ENCODE measurements at places on chromosomes 11 and 22. TPM values are rescaled to one million over a fixed set of nuclear protein-coding genes. Genes with fewer than 3 reads are reported as not detected.

Gene C11orf97
- not detected for total RNA-seq

Gene TRIM51
- not detected for total RNA-seq

- no peak for DNase-seq
Measured at GRCh38 chr22:27495325-27495724, 306.2 kb downstream of the MN1 start.

Gene LMO1
- total RNA-seq: not detected

DNA sequence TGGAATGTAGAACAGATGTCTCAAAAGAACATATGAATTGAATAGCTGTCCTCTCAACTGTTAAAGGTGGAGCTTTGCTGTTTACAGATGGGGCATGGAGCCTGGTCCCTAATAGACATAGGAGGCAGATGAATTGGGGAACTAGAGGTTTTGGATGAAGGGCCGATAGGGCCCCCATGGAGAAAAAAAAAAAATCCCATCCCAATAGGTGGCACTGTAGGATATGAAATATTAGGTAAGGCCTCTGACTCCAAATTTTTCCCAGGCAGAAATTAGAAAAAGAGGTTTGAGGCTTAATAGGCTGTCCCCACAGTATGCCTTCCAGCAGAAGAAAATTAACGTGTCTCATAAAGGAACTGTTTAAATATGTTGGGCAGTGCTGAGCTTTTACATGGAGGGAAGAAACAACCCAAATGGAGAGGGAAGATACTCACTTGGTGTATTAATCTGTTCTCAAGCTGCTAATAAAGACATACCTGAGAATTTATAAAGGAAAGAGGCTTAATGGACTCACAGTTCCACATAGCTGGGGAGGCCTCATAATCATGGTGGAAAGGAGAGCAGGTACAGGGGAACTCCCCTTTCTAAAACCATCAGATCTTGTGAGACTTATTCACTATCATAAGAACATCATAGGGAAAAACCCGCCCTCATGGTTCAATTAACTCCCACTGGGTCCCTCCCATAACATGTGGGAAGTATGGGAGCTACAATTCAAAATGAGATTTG lies 30.1 kb upstream of the TMEM45B start:
- DNase-seq: no peak

GRCh38 chr11:21415606-21416005 lies 746.2 kb downstream of the NELL1 start:
- DNase-seq: no peak

Gene BACE1-AS
- 4.8 TPM for total RNA-seq

GRCh38 chr22:42881982-42882656 lies 25.0 kb upstream of the ARFGAP3 start:
- DNase-seq: no peak

- DNase-seq: no peak
Measured at GRCh38 chr22:46946383-46946962, 184.0 kb downstream of the TBC1D22A start.

DNA sequence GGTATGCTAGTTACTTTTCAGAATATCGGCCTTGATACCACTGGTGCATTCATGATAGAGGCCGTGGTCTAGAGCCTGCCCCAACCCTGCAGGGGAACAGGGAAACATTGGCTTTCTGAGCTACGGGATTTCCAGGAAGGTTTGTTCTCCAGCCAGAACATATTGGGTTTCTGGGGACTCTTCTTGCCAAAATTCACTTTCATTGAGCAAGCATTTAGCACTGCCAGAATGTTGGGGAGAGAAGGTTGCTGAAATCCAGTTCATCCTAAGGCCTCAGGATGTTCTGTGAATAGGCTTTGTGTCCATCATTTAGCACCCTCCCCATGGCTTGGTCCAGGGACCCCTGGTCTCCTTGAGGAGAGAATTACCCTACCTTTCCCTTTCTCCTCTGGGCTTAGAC lies 36.7 kb downstream of the DRG1 start:
- DNase-seq: peak; percentile 20

Gene APOL5
- total RNA-seq: not detected
